Breast epithelium (tissue), 4 donors: ENCODE measurements at places on chromosomes 13 and 19. TPM values are rescaled to one million over a fixed set of nuclear protein-coding genes. Genes with fewer than 3 reads are reported as not detected.

GRCh38 chr19:9796113-9796773, 22.6 kb downstream of the FBXL12 start:
- no peaks in the 10 kb centered on the region for H3K27me3 ChIP-seq
- peak overlapping the region; percentile 30 for H3K27ac ChIP-seq
- H3K36me3 ChIP-seq, result no peaks in the 10 kb centered on the region
- H3K4me3 ChIP-seq, result no peak overlapping the region
- peak; percentile 85 for DNase-seq

- no peaks in the 10 kb centered on the region for H3K4me1 ChIP-seq
- no peak for DNase-seq
These were observed 1.6 kb downstream of the LINGO3 start for GRCh38 chr19:2306281-2306806.

GRCh38 chr19:15324791-15325519, 7.4 kb downstream of the BRD4 start:
- peak overlapping the region; percentile 9 for H3K4me3 ChIP-seq
- H3K27ac ChIP-seq, result peak overlapping the region; percentile 88
- H3K27me3 ChIP-seq, result no peaks in the 10 kb centered on the region
- DNase-seq, result no peak

DNA sequence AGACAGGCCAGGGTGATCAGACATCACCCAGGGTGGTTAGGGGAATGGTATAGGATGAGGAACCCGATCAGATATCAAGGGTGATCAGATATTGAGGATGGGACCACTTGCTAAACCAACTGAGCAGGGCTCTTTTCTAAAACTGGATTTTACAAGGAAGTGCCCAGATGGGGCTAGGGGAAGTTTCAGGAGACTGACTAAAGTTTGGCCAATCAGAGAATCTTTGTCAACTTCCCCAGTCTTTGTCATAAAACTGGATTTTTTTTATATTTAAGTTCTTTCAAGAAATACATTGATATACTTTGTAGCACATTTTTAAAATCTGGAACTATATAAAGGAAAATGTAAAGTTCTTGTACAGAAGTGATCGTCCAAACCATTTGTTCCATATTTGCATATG, 30.5 kb upstream of the DLEU7 start:
- H3K4me3 ChIP-seq, result no peak overlapping the region
- H3K36me3 ChIP-seq, result no peaks in the 10 kb centered on the region
- no peak overlapping the region for H3K27ac ChIP-seq
- H3K27me3 ChIP-seq, result no peaks in the 10 kb centered on the region
- no peaks in the 10 kb centered on the region for H3K4me1 ChIP-seq

- no peaks in the 10 kb centered on the region for H3K36me3 ChIP-seq
- no peak overlapping the region for H3K4me3 ChIP-seq
- H3K27ac ChIP-seq, result no peak overlapping the region
- no peak for DNase-seq
- H3K4me1 ChIP-seq, result no peaks in the 10 kb centered on the region
These were observed 318.8 kb downstream of the ATP8A2 start for GRCh38 chr13:25690582-25690981.

DNA sequence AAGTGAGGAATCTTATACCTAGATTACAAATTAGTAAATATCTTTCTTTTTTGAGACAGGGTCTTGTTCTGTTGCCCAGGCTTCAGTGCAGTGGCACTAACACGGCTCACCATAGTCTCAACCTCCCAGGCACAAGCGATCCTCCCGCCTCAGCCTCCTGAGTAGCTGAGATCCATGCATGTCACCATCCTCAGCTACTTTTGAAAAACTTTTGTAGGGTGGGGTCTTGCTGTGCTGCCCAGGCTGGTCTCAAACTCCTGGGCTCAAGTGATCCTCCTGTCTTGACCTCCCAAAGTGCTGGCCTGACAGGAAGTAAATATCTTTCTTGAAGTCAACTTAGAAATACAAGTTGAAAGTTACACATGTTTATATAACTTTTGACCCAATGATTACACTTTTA, 20.0 kb upstream of the CEACAM20 start:
- no peak overlapping the region for H3K4me3 ChIP-seq
- no peaks in the 10 kb centered on the region for H3K36me3 ChIP-seq
- DNase-seq, result no peak
- H3K4me1 ChIP-seq, result no peaks in the 10 kb centered on the region

DNA sequence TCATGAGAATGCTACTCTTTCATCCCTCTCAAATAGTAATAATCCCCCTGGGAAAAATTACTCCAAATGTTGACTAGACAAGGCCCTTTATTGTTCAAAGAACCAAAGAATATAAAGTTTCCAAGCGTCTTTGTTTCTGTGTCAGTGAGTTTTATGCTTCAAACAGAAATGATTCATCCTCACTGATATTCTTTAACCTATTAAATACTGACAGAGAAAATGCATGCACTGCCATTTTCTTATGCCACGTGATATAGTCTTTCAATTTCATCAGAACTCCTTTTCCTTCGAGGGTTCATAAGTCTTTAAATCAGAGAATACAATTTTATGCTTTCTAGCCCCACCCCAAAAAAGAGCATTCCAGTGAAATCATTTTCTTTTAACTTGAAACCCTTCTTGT, 211.6 kb downstream of the SHISA2 start:
- no peaks in the 10 kb centered on the region for H3K36me3 ChIP-seq
- DNase-seq, result no peak
- no peak overlapping the region for H3K4me3 ChIP-seq
- no peaks in the 10 kb centered on the region for H3K27me3 ChIP-seq
- H3K27ac ChIP-seq, result no peak overlapping the region

DNA sequence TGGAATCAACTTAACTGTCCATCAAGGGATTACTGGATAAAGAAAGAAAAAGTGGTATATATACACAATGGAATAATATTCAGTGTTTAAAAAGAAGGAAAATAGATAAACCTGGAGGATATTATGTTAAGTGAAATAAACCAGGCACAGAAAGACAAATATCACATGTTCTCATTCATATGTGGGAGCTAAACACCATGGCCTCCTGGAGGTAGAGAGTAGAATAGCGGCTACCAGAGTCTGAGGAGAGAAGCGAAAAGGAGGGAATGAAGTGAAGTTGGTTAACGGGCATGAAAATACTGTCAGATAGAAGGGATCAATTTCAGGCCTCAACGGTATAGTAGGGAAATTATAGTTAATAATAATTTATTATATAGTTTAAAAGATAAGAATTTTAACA, 147.5 kb upstream of the OBI1 start:
- no peak for DNase-seq
- no peak overlapping the region for H3K4me3 ChIP-seq
- H3K4me1 ChIP-seq, result no peaks in the 10 kb centered on the region
- no peaks in the 10 kb centered on the region for H3K27me3 ChIP-seq
- no peaks in the 10 kb centered on the region for H3K36me3 ChIP-seq
- no peak overlapping the region for H3K27ac ChIP-seq

DNA sequence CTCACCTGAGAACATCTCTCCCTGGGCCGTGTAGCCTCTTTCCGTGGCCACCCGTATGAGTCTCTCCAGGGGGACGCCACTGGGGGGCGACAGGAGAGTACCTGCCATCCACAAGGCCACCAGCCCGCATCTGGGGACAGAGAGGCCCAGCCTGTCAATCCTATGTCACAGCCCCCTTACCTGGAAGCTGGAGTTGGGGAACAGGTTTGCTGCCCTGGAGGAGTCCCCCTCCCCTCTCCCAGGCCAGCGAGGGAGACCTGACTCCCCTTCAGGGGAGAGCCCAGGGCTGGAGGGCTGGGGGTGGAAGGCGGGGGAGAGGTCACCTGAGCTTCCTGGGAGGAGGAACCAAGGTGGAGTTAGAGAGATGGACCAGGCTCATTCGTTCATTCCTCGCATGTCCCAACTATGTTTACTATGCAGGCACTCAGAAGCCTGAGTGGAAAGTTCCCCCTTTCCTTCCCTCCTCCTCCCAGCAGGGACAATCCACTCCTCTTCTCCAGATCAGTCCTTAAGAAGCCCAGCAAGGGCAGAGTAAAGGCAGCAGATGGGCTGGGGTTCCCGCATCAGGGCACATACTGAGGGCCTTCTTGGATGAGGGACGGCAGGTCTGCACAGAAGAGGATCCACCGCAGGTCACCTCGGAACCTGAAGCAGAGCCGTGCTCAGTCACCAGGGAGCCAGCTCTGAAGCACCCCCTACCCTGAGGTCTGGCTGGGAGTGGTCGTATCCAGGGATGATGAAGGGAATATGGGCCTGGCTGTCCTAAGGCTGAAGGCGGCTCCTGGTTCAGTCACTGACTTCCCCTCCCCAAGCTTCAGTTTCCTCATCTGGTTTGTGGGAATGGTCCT, 5.5 kb downstream of the ACTMAP start:
- no peak for DNase-seq
- no peak overlapping the region for H3K4me3 ChIP-seq
- H3K27ac ChIP-seq, result no peak overlapping the region
- H3K4me1 ChIP-seq, result no peaks in the 10 kb centered on the region

- no peak overlapping the region for H3K4me3 ChIP-seq
- no peaks in the 10 kb centered on the region for H3K4me1 ChIP-seq
- no peaks in the 10 kb centered on the region for H3K27me3 ChIP-seq
- H3K36me3 ChIP-seq, result no peaks in the 10 kb centered on the region
- H3K27ac ChIP-seq, result no peak overlapping the region
These were observed 50.3 kb upstream of the ANKRD10 start for GRCh38 chr13:110965038-110965754.

ATP4A gene
- not detected for total RNA-seq

DNA sequence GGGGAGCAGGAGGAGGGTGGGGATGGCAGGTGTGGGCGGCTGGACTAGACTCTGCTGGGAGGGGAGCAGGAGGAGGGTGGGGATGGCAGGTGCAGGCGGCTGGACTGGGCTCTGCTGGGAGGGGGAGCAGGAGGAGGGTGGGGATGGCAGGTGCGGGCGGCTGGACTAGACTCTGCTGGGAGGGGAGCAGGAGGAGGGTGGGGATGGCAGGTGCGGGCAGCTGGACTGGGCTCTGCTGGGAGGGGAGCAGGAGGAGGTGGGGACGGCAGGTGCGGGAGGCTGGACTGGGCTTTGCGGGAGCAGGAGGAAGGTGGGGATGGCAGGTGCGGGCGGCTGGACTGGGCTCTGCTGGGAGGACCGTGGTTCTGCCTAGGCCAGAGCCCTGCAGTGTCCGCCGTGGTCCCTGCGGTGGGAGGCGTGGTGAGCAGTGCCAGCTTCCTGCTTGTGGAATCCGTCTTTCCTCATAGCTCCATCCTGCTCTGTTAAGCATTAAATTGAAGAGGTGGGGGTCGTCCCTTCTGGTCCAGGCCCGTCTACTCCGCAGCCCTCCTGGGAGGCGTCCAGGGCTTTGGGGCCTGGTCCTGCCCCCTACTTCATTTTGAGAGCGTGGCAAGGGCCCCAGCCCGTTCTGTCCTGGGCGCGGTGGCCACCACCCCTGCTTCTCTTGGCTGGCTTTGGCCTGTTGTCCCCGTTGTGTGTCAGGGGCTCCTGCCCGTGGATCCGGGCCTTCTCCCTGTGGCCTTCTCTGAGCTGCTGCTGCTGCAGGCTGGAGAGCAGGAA, 4.7 kb downstream of the SPPL2B start:
- H3K36me3 ChIP-seq, result no peaks in the 10 kb centered on the region
- no peaks in the 10 kb centered on the region for H3K27me3 ChIP-seq
- H3K27ac ChIP-seq, result peak overlapping the region; percentile 38
- DNase-seq, result no peak
- H3K4me3 ChIP-seq, result no peak overlapping the region
- peaks cover 12% of the 10 kb centered on the region for H3K4me1 ChIP-seq

PCDH9 gene
- 0.98 TPM for total RNA-seq

- no peaks in the 10 kb centered on the region for H3K36me3 ChIP-seq
- H3K27ac ChIP-seq, result no peak overlapping the region
- H3K4me1 ChIP-seq, result peaks cover 5% of the 10 kb centered on the region
- DNase-seq, result no peak
- no peak overlapping the region for H3K4me3 ChIP-seq
These were observed 2.8 kb downstream of the BRME1 start for GRCh38 chr19:13902993-13903555.

NLRP11 gene
- not detected for total RNA-seq

C19orf67 gene
- total RNA-seq, result not detected

MISP gene
- total RNA-seq, result 2.5 TPM

DNA sequence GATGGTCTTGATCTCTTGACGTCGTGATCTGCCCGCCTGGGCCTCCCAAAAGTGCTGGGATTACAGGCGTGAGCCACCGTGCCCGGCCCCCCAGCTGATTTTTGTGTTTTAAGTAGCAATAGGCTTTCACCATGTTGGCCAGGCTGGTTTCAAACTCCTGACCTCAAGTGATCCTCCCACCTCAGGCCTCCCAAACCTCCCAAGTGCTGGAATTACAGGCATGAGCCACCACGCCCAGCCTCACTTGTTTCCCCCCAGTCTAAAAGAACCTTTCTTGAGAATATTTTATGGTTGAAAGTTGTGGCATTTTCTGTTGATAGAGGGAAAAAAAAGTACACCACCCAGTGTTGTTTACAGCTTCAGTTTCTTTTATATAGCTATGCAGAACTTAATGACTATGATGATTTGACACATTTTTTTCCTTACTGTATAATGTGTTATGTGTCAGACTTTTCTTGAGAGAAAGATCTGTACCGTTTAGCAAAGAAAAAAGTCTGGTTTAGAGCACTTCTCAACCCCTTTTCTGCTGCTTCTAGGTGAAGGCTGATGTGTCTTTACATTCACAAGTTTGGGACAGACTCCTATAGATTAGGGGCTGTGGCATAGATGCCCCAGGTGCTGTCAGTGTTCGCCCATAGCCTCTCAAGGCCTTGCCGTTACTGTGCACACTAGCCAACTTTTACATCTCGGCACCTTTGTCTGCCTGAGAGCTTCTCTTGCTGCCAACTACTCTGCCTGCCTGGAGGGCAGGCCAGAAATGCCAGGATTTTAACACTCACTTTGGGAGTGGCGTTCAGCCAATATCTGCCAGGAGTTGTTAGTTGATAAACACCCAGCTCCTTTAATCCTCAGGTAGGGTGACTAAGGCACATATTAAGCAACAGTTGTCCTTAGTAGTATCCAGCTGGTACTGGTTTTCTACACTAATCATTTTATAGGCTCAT, 33.0 kb downstream of the KCTD4 start:
- no peaks in the 10 kb centered on the region for H3K4me1 ChIP-seq
- no peaks in the 10 kb centered on the region for H3K36me3 ChIP-seq
- no peaks in the 10 kb centered on the region for H3K27me3 ChIP-seq
- peak overlapping the region; percentile 46 for H3K27ac ChIP-seq
- peak; percentile 81 for DNase-seq

GRCh38 chr13:48849515-48849914, 126.2 kb upstream of the FNDC3A start:
- no peaks in the 10 kb centered on the region for H3K27me3 ChIP-seq
- no peaks in the 10 kb centered on the region for H3K36me3 ChIP-seq
- no peak overlapping the region for H3K27ac ChIP-seq

KLC3 gene
- 13.5 TPM for total RNA-seq
